ENCODE measurements at places on chromosomes 5 and 9.

DNA sequence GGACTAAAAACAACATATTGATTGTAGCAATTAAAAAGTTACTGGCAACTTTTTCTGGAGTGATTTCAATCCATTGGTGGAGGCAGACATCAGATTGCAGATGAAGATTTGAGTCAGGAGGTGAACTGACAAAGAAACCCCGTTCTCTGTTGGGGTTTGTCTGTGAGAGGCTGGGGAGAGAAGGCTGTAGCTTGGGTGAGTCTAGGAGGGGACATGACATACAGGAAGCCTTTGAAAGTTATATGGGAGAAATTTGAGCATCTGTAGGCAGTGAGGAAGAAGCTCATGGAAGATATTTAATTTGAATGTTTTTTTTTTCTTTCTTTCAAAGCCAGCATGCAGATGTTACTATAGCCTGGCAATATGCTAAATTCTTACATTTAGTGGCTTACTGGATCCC is 26.0 kb downstream of the KDM4C start:
- no peak for DNase-seq

- no peak for DNase-seq
Measured at GRCh38 chr5:179261301-179262125, 83.7 kb downstream of the ADAMTS2 start.

DNA sequence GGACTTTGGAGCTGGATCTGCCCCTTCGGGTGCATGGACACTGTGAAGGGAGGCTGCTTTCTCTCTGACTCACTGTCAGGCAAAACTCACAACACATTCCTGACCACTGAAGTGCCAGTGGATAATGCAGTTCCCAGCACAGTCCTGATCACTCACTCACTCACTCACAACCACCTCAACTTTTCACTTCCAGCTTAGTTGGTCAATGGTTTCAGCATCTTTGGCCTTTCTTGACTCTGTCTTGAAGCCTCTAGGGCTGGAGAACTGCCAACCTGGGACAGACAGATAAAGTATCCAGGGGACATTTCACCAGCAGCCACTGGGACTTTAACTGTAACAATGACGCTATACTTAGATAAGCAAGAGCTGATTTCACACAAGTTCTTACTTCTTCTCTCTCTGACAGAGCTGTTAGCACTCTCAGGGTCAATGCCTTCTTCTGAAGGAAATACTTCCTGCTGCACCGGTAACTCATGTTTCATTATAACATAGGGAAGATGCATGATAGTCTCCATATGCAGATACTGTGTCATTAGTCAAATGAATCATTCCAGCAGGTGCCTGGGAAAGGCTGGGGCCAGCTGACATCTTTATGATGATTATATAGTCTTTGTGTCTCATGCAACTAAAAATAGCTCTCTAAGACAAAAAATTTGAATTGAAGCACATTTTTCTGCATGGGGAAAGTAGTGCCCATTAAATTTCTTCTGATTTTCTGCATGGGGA is 499.0 kb downstream of the SEMA5A start:
- DNase-seq: no peak

GRCh38 chr5:102532123-102532522 is 33.3 kb upstream of the SLCO6A1 start:
- no peak for DNase-seq

DNA sequence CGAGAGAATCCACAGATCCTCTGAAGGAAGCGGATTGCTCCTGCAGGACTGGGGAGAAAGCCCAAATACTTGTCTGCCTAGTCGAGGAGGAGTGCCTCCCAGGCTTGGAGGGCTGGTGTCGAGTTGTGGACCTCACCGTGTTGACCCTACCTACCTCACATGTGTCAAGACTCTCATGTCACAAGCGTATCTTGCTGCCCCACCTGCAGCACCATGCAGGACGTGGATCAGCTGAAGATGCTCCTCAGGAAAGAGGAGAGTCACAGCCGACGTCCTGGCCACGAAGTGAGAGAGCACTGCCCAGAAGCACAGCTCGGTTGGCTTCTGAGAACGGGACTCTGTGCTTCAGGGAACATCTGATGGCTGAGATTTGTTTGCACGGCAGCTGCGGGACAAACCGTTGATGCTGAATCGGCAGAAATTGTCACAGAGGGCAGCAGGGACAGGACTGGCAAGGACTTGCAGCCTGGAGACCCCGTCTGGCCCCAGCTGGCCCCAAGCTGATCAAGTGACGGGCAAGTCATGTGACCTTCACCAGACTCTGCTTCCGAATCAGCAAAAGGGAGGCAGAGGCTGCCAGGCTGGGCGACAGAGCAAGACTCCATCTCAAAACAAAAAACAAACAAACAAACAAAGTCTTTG is 119.1 kb upstream of the ITGA1 start:
- DNase-seq: no peak

DNA sequence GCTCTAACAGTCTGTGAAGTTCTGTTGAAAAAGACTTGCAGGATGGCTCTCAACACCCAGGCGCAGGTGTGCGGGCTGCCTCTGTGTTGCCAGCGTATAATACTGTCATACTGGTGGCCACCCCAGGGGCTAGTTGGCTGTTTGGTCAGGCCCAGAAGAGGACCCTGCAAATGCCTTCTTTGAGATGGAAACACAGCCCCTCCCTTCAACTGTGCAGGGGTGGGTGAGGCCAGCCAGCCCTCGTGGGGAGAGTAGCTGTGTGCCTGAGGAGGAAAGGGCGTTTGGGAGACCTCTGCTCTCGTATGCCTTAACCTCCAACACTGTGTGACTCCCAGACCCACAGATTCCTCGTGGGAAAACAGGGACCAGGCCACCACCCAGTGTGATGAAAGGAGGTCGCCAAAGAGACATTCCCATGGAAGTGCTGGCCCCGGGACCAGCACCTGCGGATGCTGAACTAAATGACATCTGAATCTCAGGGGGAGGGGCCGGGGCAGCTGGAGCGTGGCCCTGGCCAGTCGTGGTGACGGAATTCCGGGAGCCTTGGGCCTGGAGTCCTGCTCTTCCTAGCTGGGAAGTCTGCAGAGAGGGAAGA is 11.3 kb upstream of the SCGB3A1 start:
- DNase-seq: no peak

- no peak for DNase-seq
Measured at GRCh38 chr5:139660923-139661814, 13.0 kb downstream of the CXXC5 start.

GRCh38 chr5:95590880-95591279 is 29.0 kb upstream of the GPR150 start:
- no peak for DNase-seq

GRCh38 chr5:118653872-118654271 is 334.5 kb downstream of the DTWD2 start:
- DNase-seq: no peak

- no peak for DNase-seq
Measured at GRCh38 chr5:10532421-10532820, 31.4 kb upstream of the ANKRD33B start.

GRCh38 chr9:6680797-6681146 is 35.2 kb upstream of the GLDC start:
- no peak for DNase-seq

DNA sequence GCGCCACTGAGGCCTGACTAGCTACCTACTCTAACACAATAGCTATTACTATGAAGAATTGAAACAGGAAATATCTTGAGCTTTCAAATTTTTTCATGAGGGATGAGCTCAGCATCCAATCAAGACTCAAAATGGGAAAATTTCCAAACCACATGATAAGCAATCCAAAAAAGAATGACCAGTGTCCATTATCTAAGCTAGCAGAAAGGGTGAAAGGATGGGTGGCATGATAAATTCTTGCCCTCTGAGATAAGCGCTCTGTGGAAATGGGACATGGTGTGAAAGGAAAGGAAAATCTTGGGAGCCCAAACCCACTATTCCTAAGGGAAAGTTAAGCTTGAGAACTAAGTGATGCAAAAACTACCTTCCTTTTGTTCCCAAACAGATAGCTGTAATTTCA is 170.2 kb upstream of the NREP start:
- DNase-seq: no peak

GRCh38 chr9:80501635-80502034 is 929.9 kb downstream of the TLE4 start:
- DNase-seq: no peak

- DNase-seq: no peak
Measured at GRCh38 chr5:82807021-82807420, 270.2 kb downstream of the TMEM167A start.

- no peak for DNase-seq
Measured at GRCh38 chr5:109701792-109702191, 12.1 kb downstream of the MAN2A1 start.

DNA sequence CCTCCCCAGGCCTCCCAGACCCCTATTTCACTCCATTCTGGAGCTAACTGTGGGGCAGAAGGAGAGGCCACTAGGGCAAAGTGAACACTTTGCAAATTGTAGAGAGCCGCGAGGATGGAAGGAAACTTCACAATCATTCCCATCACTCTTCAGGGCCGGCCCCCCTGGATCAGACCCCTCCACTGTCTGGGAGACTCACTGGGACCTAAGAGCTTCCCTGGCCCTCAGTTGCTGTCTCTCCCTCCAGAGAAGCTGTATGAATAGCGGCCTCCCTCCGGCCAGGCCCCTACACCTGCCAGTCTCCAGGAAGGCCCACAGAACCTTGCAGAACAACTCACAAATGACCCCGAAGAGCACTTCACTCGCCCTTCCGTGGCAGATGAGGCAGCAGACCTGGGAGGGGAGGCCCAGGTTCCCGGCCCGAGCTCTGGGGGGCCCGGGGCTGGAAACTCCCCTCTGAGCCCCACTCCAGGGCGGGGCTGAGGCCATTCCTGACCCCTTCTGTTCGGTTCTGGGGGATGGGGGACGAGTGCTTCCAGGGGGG is 141.9 kb upstream of the IER5L start:
- DNase-seq: no peak

GRCh38 chr5:114744406-114744805 is 382.5 kb downstream of the KCNN2 start:
- DNase-seq: no peak

DNA sequence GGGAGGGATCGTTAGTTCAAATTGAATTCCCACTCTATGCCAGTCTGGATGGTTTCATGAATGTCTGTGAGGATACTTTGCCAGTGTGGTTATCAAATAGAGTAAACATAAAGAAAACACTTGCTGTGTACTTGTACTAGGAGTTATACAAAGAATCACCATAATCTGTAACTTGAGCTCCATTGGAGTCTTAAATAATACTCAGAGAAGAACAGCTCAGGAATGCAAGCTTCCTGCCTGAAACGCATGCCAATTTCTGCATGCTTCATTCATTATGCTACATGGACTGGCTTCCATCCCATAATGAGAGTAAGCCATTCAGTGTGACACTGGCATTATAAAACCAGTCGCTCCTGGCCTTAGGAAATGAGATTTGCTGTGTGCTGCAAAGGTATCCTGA is 351.4 kb downstream of the SEMA5A start:
- no peak for DNase-seq

GRCh38 chr5:149172261-149172660 is 31.0 kb downstream of the ABLIM3 start:
- DNase-seq: no peak

GRCh38 chr5:160348080-160348479 is 22.3 kb downstream of the C1QTNF2 start:
- no peak for DNase-seq

DNA sequence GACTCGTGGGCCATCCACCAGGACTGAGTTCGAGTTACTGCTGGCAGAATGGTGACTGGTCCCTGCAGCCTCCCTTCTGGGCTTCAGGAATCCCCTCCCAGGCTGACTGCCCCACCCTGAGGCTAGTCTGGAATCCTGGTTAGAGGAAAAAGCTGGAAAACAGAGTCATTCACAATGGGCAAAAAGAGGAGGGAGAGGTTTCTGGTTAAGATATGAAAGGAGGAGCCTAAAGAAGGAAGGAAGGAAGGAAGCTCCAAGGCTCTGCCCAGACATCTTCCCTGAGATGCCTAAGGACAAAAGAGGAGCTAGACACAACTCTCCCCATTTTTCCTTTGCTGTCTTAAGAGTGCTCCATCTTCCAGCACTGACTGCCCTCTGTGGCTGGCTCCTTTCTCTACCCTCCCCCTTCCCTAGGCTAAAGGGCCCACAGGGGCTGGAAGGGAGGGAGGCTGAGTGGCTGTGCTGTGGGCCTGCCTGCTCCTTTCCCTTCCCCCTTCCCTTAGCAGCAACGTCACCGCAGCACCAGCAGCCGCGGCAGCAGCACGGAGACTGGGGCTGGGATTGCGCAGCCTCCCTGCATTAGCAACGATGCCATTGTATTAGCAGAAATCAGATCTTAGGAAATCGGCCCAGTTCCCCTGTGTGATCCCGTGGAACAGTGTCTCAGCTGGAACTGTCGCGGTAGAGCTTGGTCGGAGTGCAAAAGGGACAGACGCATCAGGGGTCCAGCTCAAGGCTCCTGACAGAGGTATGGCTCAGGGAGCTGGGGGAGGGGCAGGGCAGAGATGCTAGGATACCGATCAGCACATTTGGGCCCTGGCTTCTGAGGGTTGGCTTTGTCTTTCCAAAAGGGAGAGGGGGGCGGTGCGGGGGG is 48.7 kb downstream of the RUSC2 start:
- no peak for DNase-seq

DNA sequence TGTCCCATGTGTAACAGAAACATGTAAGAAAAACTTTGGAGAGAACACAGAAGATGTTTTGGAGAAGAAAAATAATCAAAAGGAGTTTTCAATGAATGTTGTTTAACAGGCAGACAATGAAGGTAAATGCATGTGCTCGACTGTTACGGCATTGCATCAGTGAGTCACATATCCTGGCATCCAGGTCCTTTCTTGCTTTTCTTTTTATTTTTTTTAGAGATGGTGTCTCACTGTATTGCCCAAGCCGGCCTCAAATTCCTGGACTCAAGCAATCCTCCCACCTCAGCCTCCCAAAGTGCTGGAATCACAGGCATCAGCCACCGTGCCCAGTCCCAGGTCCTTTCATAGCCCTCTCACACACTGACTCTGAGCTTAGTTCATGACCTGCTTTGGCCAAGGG is 181.8 kb downstream of the DTWD2 start:
- DNase-seq: no peak

- DNase-seq: no peak
Measured at GRCh38 chr5:161380486-161380885, 166.0 kb downstream of the GABRB2 start.

GRCh38 chr9:79104951-79105350 is 466.8 kb upstream of the TLE4 start:
- no peak for DNase-seq

DNA sequence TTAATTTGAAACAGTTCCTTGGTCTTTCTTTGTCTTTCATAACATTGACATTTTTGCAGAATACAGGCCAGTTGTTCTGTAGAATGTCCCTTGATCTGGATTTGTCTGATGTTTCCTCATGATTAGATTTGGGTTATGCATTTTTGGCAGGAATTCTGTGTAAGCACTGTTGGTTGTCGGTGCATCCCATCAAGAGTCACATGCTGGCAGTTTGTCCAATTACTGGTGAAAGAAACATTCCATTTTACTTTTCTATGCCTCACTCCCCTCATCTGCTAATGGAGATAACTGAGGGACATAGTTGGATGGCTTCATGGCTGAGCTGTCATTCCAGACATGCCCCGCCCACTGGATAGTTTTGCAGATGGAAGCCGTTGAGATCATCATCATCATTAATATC is 7.6 kb upstream of the ZNF618 start:
- no peak for DNase-seq

- DNase-seq: no peak
Measured at GRCh38 chr5:135393229-135393628, 5.8 kb downstream of the MACROH2A1 start.
